ENCODE measurements at places on chromosomes 11 and 22. TPM values are rescaled to one million over a fixed set of nuclear protein-coding genes. Genes with fewer than 3 reads are reported as not detected.

The APOL4 gene
- 8.7 TPM for total RNA-seq

The PATE1 gene
- not detected for total RNA-seq

The MYOD1 gene
- not detected for total RNA-seq

The LRRN4CL gene
- 36.9 TPM for total RNA-seq

The SLC16A8 gene
- 0.60 TPM for total RNA-seq
